NCI-H1930 (cell line): ENCODE measurements at places on chromosomes 16 and 17.
A peak's percentile ranks its signal among the peaks of the same experiment; 100 is the strongest.

DNA sequence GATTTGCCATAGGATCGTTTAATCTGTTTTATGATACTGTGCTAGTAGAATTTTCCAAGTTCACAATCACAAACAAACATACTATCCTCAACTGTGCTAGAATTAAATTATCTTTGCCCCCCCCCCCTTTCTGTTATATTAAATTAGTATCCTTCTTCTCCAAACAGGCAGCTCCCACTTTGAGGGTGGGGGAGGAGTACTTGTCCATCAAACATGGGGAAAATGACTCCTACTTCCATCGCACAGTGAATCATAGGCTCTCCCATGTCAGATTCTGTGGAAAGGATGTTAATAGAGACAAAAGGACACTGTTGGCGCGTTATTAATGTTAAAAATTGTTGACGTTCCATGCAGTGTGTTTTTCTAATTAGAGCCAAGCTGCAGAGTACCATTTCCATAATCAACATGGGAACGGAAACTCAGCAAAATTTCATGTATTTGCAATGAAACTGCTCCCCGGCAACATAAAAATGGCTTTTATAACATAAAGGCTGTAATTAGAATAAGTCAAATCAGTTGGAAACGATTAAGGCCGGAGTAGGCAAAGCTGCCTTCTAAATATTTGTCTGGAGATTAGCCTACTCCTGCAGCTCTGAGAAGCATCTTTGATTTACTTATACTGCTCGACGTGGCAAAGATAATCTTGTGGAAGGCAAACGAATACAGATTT lies 104.6 kb downstream of the RBFOX1 start:
- no peak for DNase-seq

DNA sequence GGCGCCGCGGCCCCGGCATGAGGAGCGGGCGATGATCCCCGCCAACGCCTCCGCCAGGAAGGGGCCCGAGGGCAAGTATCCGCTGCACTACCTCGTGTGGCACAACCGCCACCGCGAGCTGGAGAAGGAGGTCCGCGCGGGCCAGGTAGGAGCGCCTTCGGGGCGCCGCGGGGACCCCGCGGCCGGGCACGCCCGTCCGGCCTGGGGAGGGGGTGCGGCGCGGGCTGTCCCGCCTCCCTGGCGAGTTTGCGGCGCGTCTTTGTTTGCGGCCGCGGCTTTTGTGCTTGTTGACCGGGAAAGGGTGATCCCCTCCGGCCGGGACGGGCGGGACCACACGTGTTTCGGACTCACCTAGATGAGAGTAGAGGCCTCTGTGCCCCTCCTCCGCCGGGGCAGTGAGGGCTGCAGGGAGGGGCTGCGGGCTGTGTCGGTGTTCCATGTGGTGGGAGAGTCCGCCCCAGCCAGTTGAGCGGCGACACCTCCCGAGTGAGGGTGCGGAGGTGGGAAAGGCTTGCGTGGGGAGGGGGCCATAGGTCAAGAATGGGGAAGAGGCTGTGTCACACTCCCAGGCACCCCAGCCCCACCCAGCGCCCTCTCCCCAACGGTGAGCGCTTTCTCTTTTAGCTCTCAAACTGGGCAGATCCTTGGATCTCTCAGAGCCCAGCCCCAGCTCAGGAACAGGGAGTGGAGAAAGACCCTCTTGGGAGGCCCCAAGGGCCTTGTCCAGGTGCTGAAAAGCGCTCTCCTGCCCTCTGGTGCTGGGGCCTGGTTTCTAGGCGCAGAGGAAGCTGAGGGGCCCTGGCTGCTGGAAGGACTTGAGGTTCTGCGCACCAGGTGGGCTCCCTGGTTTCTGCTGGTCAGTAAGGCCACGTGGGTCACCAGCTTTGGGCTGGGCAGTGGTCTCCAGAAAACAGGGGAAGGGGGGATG lies 923 bp downstream of the ANKRD13B start:
- peak; percentile 42 for DNase-seq

DNA sequence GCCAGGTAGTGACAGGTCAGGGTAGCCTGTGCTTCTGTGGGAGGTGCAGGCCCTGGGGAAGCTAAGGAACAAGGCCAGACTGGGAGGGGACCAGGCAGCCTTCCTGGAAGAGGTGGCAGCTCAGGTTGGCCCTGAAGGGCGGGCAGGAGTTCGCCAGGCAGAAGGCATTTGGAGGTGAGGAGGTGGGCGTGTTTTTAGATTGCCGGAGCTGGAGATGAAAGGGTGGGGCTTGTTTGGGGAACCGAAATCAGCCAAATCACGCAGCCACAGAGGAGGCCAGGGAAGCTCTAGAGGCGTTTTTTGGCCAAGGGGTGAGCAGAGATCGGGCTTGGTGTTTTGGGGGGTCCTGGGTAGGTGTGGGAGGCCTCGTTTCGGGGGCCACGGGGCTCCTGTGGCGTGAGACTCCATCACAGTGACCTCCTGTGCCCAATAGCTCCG lies 7.6 kb downstream of the ADCY7 start:
- DNase-seq: no peak

- DNase-seq: no peak
These were observed 47.2 kb upstream of the RASL10B start for GRCh38 chr17:35684055-35684802.

DNA sequence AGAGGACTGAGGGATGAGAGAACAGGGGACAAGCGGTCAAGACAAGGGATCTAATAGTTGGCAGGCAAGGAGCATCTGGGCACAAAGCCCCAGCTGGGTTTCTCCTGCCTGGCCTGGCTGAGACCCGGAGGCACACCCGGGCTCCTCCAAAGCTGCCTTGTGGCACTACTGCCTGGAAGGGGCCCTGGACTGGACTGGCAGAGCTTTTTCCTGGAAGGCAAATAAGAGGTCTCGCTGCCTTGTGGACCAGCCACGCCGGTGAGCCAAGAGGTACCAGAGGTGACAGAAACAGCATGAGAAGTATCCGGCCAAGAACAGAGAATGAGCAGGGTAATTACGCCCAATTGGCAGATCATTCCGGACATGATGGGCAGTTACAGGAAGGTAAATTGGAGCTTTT lies 64.6 kb downstream of the GTF3C1 start:
- no peak for DNase-seq
